ENCODE measurements at places on chromosomes 4 and X. TPM values are rescaled to one million over a fixed set of nuclear protein-coding genes. Genes with fewer than 3 reads are reported as not detected.
A peak's percentile ranks its signal among the peaks of the same experiment; 100 is the strongest.

Gene IBSP
- not detected for polyA plus RNA-seq

Gene SPANXD
- not detected for polyA plus RNA-seq

Gene SH3RF1
- 28.1 TPM for polyA plus RNA-seq

Gene ITM2A
- 134 TPM for polyA plus RNA-seq

Gene MAGEA2
- not detected for polyA plus RNA-seq

Gene PRDM5
- 38.4 TPM for polyA plus RNA-seq

Gene MAML3
- polyA plus RNA-seq: 16.1 TPM

Gene SPARCL1
- polyA plus RNA-seq: 6.5 TPM

Gene RBMXL3
- not detected for polyA plus RNA-seq

Gene PAK3
- 7.6 TPM for polyA plus RNA-seq

GRCh38 chr4:111031001-111031579 is 408.2 kb upstream of the PITX2 start:
- no peak for DNase-seq

DNA sequence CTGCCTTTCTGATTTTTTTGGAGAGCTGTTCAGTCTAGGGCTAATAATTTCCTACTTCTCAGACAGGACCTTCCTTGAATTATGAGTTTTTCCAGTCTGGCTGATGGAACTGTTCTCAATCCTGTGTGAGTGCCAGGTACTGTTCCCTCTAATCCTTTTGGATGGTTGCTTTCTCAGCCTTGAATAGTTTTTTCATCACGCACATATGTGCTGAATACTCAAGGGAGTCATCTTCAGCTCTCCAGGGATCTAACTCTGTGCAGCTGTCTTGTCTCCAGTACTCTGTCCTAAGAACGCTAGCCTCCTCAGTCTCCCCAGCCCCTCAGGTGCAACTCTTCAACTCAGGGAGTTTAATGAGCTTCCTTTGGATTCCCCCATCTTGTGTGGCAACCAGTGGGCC is 93.2 kb downstream of the GASK1B start:
- no peak for DNase-seq

- DNase-seq: no peak
Measured at GRCh38 chr4:82553020-82553419, 8.8 kb downstream of the TMEM150C start.

DNA sequence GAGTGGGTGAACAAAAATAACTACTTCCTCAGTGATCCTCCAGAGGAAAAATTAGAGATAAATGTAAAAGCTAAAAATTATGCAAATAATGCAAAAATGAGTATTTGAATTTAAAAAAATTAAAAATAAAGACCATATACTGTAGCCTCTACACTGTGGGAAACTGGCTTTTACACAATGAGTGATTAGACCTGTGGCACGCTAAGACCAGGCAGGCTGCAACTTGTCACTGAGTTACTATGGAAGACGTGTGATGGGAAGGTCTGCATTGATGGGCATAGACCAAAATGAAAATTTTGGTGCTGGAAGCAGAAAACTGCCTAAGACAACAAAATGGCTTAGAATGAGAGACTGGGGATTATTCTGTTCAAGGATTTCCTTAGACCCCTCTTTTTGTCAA is 30.2 kb downstream of the BTC start:
- DNase-seq: no peak

DNA sequence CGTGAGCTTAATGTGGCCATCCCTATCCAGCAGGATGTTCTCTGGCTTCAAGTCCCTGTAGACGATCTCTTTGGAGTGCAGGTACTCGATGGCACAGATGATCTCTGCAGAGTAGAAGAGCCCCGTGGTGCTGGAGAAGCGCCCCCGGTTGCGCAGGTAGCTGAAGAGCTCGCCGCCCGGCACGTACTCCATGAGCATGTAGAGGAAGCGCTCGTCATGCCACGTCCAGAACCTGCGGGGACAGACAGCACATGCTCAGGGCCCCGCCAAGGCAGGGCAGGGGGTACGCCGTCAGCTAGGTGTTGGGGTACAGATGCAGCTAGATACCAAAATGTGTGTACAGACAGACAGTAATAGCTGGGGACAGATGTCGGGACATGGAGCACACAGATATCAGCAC is 58.3 kb downstream of the PRKX start:
- DNase-seq: no peak

DNA sequence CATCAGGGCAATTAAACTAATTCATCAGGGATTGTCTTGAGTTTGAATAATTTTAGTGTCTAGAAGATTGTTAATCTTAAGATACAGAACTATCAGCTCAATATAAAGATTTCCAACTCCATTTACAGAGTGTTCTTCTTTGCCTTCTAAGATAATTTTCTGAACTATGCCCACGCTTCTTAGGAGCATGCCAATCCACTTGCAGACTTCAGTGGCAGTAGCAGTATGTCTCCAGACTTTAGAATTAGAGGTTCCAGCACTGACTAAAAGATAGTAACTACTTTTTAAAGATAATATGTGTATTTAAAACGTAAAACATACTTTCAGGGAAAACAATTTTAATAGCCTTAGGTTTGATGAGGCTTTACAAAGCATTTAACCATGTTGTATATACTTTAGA is 34.2 kb upstream of the GALNT7 start:
- DNase-seq: no peak

DNA sequence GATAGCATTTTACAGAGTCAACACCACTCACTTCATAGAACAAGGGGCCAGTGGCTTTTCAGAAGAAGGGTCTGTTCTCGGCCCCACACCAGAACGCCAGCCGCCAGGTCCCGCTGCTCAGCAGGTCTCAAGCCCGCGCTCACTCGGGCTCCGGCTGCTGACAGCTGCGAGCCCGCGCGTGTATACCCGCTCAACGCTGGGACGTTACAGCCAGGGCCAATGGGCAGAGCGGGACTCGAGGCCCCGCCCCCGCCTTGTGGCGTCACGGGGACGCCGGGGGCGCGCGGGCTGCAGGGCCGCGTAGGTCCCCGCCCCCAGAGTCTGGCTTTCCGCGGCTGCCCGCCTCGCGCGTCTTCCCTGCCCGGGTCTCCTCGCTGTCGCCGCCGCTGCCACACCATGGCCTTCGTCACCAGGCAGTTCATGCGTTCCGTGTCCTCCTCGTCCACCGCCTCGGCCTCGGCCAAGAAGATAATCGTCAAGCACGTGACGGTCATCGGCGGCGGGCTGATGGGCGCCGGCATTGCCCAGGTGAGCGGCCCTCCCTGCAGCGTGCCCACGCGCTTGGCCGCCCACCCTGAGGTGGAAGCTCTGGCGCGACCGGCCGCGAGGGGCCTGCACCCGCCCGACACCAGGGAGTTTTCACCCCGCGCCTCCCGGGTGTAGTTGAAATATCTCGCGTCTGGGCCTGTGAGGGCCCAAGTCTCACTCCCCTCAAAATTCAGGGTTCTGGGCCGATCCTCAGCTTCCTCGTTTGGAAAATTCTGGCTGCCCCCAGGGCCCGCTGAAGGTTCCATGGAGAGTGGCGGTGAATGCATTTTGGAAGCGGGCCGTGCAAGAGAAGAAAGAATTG is at the start of gene HADH:
Gene HADH (plus strand): TSS at position 353 of the 850 bp plus-strand sequence. CDS start 44 bp downstream, at position 397.
- peak; percentile 89 for DNase-seq

DNA sequence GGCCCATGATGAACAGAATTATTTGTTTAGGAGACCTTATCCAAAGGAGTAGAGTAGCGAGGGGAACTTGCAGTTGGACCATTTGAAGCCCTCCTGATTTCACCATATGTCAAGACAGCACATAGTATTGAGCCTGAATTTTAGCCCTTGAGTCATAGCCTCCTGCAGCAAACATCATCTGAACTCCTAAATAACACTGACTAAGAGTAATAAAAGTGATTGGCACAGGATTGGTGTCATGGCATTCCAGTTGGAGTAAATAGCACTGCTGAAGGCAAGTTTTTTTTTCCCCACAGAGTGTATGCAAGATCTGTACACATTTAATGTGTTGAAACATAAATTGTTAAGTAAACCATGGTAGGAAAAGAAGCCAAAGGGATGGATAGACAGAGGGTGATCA is 89.0 kb downstream of the COMMD8 start:
- DNase-seq: no peak

GRCh38 chrX:5425119-5425518 is 803.5 kb downstream of the NLGN4X start:
- DNase-seq: no peak

DNA sequence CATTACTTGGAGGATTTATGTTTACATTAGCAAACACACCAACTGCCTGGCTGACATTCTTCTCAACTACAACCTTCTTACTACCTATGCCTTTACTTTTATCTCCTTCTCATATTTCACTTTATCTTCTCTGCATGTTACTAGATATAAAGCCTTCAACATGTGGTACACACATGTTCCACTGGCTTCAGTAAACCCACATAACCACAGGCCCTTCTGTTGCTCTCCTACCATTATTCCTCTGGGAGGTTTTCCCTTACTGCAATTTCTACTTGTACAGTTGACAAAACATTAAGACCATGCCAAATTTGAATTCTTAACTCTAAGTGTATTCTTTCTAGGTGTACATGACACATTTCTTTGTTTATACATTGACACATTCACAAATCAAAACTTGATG is 133.1 kb downstream of the ARAP2 start:
- no peak for DNase-seq

- DNase-seq: no peak
Measured at GRCh38 chr4:8699479-8700145, 107.0 kb downstream of the CPZ start.

GRCh38 chrX:20951016-20951810 is 423.0 kb upstream of the CNKSR2 start:
- DNase-seq: no peak

GRCh38 chr4:138297743-138298405 is 55.7 kb upstream of the SLC7A11 start:
- DNase-seq: no peak

GRCh38 chrX:47221756-47222155 is 3.3 kb downstream of the CDK16 start:
- no peak for DNase-seq

DNA sequence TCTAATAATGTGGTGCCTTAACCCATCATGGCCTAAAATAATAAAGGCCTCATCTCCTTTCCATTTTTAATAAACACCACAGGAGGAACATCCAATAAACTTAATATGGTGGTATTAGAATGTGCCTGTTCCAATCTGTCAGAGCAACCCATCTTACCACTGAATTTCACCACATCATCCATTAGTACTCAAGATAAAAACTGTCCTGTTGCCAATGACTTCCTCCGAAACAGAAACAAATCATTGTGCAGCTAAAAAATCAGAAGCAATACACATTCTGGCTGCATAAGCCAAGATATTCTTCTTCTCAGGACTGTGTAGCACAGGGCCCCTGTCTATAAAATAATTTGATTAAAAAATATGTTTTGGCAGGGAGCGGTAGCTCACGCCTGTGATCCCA is 18.5 kb downstream of the TLR10 start:
- DNase-seq: no peak

DNA sequence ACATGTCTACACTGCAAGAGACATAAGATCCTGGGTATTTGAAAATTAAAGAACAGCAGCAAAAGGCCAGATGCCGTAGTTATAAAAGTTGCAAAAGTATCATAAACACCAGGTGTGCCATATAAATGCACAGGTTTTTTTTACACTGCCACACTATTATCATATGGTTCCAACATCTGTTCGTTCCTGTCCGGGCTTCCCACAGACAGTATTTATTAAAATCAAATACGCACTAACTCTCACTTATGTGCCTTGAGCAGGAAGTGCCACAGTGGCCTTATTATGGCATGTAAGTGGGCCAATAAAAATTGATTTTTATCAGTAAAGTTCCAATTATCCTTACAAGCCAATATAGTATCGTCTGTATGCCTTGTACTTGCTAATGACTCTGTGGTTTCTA is 873.2 kb downstream of the RPA4 start:
- no peak for DNase-seq

DNA sequence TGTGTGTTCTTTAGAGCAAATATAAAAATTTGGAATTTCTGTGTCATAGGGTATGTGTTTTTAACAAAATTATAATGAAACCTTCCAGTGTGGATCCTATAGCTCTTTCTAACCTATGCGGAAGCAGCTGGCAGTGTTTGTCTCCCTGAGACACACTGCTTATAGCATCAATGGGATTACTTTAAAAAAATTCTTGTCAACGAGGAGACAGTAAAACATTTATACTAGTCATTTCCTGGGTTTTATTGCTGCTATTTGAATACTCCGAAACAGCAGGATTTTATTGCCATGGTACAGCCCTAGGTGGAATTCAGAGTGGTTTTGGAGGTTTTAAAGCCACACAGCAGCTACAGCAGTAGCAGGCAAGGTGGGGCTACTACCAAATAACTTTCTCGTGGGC is 145.1 kb upstream of the IL1RAPL2 start:
- DNase-seq: no peak

- DNase-seq: no peak
Measured at GRCh38 chr4:40956721-40957255, 207.0 kb downstream of the NSUN7 start.

- no peak for DNase-seq
Measured at GRCh38 chr4:78684325-78685079, 91.6 kb upstream of the BMP2K start.

- no peak for DNase-seq
Measured at GRCh38 chr4:153252122-153252521, 47.9 kb downstream of the TRIM2 start.

- no peak for DNase-seq
Measured at GRCh38 chr4:140344621-140345020, 28.8 kb upstream of the SCOC start.

DNA sequence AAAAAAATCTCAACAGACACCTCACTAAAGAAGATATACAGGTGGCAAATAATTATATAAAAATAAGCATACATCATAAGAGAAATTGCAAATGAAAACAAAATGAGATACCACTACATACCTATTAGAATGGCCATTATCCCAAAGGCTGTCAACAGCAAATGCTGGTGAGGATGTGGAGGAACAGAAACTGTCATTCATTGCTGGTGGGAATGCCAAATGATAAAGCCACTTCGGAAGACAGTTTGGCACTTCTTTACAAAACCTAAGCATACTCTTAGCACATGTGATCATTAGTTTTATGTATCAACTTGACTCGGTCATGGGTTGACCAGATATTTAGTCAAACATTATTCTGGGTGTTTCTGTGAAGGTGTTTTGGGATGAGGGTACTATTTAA is 13.5 kb upstream of the MANBA start:
- DNase-seq: no peak

GRCh38 chr4:144014808-144015207 is 4.4 kb downstream of the GYPB start:
- DNase-seq: no peak

- no peak for DNase-seq
Measured at GRCh38 chr4:34878961-34879360, 1365.4 kb downstream of the ARAP2 start.

DNA sequence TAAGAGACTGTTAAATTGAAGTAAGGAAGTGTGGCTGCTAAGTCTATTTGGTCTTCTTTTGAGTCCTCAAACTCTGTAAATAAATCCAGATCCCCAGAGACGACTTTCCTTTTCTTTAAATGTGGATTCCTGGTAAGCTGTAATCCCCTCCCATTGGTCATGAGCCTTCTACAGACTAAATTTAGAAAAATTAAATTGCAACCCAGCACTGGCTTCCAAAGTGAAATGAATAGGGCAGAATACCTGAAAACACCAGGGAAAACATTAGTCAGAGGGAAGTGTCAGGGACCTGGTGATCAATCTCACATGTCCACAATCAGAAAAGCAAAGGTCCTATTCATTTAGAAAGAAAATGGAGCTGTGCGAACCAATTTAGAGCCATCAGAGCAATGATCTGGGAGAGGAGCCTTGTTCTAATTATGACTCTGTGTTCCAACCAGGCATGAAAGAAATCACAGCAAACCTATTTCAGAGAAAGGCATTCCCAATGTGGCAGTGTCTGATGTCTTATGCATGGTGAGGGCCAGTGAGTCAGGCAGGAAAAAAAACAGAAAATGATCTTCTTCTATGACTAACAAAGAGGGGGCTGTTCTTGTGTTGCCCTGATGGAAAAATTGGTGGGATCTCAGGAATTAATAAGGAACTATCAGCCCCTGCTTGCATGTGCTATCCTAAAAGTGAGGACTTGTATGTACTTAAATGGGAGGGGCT is 19.8 kb upstream of the CCDC149 start:
- no peak for DNase-seq
